ENCODE measurements at places on chromosomes 2 and 18.

GRCh38 chr2:122180972-122181371 is 425.5 kb downstream of the TSN start:
- no peak for DNase-seq

GRCh38 chr2:239407112-239407511 is 6.3 kb upstream of the HDAC4 start:
- DNase-seq, result no peak

- no peak for DNase-seq
These were observed 36.0 kb downstream of the LBH start for GRCh38 chr2:30267161-30267975.

DNA sequence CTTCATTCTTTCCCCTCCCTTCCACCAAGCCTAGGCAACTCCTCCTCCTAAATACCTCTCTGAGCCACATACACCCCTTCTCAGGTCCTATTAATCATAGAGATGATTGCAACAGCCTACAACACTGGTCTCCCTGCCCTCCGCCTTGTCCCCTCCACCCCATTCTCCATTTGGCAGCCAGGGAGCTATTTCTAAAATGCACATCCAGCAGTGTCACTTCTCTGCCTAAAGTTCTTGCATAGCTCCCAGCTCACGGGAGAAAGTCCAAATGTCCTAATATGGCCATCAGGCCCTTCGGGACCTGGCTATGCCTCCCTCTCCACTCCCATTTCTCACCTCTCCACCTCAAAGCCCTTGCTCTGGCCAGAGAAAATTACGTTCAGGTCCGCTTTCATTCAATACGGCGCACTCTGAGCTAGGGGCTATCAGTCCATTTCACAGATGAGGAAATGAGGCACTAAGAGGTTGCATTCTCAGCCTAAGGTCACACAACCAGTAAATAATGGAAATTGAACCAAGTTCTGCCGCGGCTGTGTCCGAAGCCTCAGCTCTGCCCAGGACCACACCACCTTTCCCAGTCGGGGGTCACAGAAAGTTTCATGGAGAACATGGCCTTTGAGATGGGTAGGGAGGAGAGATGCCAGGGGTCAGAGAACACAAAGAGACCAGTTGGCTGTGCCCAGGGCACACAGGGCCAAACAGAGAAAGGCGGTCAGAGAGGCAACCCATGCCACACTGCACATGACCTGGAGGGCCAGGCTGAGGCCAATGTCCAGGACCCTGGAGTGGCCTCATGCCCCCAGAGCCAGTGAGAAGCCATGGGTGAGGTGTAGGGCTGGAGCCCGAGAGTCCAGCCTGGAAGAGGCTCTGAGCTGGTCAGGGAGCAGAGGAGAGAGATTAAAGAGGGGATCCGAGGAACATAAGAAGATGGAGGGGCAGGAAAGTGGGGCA is 72.8 kb downstream of the TNS1 start:
- DNase-seq, result no peak

Measured in pulmonary artery endothelial cell (primary cell).